ENCODE measurements at places on chromosomes 7 and 10.

DNA sequence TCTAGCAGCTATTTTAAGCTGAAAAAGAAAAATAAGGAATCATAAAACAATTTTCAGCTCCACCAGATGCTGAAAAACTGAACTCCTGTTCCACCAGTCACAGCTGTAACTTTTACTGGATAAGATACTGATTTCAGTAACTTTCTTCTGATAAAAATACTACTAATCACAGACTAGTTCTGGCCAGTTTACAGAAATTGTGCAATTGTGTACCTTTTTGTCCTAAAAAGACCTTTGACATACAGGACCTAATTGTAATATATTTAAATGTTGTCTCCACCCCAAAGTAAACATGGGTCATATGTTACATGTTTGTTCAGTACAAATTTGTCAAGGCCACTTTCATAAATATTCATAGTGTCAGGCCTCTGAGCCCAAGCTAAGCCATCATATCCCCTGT lies 27.1 kb upstream of the PIP start:
- DNase-seq = peak; percentile 1

DNA sequence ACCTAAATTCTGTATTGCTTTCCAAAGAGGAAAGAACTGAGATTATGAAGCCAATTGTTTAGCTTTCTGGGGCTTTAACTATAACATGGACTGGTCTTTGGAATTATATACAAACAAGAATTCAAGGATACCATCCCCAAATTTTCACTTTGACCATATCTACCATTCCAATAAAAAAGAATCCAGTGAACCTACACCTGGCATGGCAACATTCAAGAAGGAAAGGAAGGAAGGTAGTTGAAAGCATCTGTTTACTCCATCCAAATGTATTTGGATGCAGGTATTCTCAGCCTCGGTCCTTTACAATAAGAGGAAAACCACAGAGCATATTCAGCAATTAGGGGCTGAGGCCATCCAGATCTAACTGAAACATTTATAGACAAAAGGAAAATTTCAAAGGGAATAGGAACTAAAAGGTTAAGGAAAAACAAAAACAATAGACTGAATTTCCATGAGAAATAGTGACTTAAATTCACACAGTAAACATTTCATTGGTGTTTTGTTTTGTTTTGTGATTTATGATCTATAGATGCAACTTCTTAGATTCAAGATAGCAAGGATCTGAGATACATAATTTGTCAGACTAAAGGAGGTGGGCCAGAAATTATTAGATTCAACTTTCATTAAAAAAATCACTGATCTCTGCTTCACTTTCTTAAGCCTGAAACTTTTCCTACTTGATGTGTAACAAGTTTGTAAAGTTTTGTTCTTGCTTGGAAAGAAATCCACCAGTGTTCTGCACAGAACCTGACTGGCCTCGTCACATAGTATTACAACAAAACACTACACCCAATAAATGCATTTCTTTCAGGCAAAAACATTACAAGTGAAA lies 12.7 kb downstream of the SKIDA1 start:
- no peak for DNase-seq

DNA sequence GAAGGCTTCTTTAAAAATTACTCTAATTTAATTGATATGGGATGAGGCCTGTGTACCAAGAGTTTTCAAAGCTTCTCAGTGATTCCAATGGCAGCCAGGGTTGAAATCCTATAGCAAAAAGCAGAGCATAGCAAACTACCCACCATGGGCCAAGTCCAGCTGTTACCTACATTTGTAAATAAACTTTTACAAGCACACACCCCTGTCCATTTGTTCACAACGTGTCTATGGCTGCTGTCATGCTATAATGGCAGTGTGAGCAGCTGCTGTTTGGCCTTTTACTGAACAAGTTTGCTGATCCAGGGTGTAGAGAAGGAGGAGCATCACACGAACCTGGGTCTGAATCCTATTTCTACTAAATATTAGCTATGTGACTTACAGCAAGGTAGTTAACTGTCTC lies 50.0 kb downstream of the NPY start:
- DNase-seq = no peak

DNA sequence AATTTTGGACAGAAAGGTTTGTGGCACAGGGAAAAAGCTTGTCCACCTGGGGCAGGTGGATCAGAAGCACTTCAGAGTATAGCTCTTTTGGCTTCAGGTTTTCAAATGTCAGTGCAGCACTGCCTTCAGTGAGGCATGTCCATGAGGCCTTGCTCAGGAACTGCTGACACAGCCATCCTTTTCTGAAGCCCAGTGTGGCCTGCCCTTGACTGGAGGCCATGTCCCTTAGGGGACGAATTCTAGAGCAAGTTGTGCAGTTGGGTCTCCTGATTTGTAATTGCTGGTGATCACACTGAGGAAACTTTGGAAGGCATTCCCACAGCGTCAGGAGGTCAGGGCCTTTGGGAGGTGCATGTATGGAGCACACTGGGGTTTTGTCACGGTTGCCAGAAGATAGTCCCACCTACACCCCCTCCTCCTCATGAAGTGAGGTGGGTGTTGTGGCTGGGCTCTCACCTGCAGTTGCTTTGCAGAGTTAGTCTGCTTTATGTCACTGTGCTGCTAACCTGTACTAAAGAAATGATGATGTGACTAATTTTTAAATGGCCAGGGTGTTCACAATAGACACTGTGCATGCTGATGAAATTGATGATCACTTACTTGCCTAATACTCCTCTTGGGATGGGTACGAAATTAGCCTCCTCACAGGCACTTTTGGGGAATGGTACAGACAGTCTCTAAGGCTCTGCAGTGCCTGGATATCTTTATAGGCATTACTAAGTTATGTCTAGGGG lies 41.7 kb downstream of the OGDH start:
- no peak for DNase-seq

- no peak for DNase-seq
Observed at GRCh38 chr10:129877773-129878371, 86.2 kb downstream of the EBF3 start.

DNA sequence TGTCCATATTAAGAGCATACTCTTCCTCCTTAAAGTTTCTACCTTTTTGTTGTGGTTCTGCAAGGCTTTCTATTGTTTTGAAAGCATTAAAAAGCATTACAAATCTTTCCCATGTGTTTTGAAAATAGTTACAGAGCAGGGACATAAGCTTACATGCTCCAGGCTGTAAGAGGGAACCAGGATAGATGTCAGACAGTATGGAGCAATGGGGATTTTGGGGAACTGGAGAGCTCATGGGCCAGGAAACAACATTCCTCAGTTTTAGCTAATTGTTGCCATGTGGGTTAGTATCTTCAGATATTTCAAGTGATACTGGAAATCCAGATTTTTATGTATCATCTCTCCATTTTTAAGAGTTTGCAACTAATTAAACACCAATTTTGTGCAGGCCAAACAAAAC lies 3.5 kb downstream of the MDFIC start:
- no peak for DNase-seq

GRCh38 chr7:86773309-86773708 lies 129.6 kb downstream of the GRM3 start:
- DNase-seq = no peak

GRCh38 chr10:10438335-10439100 lies 579.2 kb upstream of the CELF2 start:
- no peak for DNase-seq

- DNase-seq = no peak
Observed at GRCh38 chr7:157211690-157212089, 73.0 kb downstream of the UBE3C start.

DNA sequence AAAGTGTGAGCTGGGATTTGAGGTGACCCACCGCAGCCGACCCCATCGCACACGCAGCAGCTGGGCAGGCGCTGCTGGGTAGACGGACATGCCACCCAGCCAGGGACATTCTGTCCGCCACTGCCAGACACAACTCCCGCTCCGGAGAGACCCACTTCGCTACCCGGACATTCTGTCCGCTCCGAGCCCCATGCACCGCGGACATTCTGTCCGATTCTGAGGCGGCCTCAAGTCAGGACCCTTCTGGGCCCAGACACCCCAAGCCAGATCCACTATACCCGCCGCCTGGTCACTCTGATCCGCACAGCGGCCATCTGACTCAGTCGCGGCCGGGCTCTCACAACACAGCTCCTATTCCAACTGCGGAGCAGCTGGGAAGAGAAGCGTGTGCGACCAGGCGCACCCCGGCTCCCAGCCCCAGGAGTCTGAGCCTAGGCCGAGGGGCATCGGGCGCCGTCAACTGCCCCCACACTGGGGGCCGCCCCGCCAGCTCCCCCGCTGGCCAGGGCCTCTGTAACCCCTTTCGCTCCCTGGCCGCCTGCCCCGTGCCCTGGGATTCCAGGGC lies 763 bp downstream of the PITX3 start:
- DNase-seq = no peak

GRCh38 chr7:23012908-23013714 lies 819 bp downstream of the HYCC1 start:
- DNase-seq = peak; percentile 60

- DNase-seq = no peak
Observed at GRCh38 chr10:63396133-63396761, 69.5 kb downstream of the JMJD1C start.

GRCh38 chr10:132129431-132129830 lies 57.3 kb upstream of the DPYSL4 start:
- DNase-seq = no peak

- peak; percentile 93 for DNase-seq
Observed at GRCh38 chr10:70887804-70888800, at the start of gene PCBD1. PCBD1 (minus strand) TSS chr10:70888565; CDS start chr10:70888533, 32 bp downstream.

- DNase-seq = no peak
Observed at GRCh38 chr7:43164757-43165156, 52.3 kb downstream of the HECW1 start.

GRCh38 chr10:109880886-109881768 lies 42.2 kb downstream of the XPNPEP1 start:
- no peak for DNase-seq

GRCh38 chr7:100504887-100505611 lies 21.3 kb downstream of the NYAP1 start:
- no peak for DNase-seq

- no peak for DNase-seq
Observed at GRCh38 chr10:49184642-49185111, 3.5 kb downstream of the TMEM273 start.

GRCh38 chr10:52479567-52479966 lies 165.5 kb downstream of the DKK1 start:
- no peak for DNase-seq

DNA sequence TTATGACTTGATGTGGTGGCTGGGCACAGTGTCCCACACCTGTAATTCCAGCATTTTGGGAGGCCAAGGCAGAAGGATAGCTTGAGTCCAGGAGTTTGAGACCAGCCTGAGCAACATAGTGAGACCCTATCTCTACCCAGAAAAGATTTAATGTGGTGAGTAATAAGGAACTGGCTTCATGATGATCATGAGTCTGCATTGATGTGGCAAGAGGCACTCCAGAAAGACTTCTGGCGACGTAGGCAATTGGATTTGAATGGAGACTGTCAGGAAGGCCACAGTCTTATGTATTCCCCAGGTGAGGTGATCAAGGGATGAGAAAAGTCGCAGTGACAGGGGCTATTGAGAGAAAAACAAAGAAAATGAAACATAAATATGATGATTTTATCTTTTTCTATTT lies 138.0 kb downstream of the CACNB2 start:
- no peak for DNase-seq

- DNase-seq = no peak
Observed at GRCh38 chr7:35482231-35482630, 212.7 kb downstream of the HERPUD2 start.

GRCh38 chr10:70549962-70550458 lies 52.5 kb downstream of the PRF1 start:
- peak; percentile 75 for DNase-seq

DNA sequence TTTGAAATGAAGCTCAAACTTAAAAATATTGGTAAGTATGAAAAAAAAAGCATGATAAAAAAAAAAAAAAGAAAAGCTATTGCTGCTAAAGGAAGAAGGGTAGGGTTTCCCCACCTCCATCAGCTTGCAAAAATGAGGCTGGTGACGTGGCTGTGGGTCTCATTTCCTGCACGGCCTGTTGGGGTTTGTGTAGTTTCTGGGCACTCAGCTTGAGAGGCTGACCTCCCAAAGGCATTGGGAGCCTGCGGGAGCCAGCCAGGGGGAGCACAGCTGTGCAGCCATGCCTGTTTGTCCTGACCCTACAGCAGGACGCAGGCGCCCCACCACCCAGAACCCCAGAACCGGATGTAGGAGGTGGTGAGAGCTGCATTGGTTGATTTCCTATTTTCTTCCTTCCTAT lies 48.8 kb upstream of the CARD11 start:
- peak; percentile 32 for DNase-seq

DNA sequence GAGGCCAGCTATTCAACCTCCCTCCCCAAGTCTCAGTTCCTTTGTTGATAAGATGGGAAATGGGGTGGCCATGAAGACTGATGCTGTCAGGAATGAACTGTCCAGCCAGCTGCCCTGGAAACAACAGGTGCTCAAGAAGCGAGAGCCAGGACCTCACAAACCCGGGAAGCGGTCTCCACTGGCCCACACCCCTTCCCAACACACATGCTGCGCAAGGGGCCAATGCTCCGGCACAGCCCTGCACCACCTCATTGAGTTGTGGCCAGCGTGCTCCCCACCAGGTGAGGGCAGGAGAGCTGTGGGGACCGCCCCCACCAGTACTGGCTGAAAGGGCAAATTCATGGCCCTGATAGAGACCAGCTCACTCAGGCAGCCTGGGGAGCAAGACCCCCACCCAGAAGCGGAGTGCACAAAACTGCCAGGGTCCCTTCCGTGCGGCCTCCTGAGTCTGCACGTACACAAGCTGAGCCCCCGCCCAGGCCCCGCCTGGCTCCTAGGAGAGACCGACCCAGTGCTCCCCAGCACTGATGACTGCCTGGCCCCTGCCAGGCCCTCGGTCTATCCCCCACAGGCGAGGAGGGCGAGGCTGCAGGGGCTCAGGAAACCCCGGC lies 216.6 kb downstream of the MAD1L1 start:
- no peak for DNase-seq

GRCh38 chr10:118300320-118300719 lies 41.8 kb downstream of the FAM204A start:
- no peak for DNase-seq

GRCh38 chr7:82481499-82482097 lies 38.0 kb upstream of the CACNA2D1 start:
- peak; percentile 21 for DNase-seq

- DNase-seq = no peak
Observed at GRCh38 chr7:13201628-13202027, 514.2 kb downstream of the ARL4A start.

DNA sequence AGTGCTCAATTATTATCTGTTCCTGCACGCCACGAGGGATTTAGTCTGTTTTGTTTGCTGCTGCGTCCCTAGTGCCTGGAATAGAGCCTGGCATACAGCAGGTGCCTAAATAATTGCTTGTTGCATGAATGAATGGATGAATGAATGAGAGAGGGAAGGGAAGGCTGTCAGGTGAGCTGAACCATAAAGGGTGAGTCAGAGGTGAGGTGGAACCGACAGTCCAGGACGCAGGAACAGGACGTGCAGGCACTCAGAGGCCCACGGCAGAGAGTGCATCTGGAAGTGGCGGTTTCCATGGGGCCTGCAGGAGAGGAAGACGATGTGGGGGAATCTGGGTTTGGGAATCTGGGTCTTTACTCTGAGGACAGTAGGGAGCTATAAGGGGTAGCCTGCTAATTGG lies 17.7 kb upstream of the PPIF start:
- no peak for DNase-seq

- DNase-seq = no peak
Observed at GRCh38 chr7:30662431-30662939, 19.8 kb downstream of the CRHR2 start.

- DNase-seq = no peak
Observed at GRCh38 chr10:132526676-132527075, 10.9 kb upstream of the INPP5A start.

Data from small intestine (tissue), 16 donors.